ENCODE measurements at places on chromosomes 16 and 17.

DNA sequence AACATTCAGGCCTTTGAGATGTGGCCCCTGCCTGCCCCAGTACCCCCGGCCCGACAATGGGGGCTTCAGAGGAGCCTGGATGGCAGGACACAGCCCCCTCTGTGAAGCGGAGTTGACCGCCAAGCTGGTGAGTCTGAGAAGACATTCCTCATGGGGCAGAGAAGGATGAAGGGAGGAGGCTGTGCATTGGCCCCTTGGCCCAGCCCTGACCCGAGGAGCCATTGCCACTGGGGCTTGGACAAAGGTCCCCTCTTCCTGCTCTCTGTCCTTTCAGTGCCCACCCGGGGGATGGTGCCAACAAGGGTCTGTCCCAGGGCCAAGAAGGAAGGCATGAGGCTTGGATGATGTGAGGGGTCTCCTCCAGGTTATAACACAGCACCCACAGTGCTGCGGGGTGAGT, 30.9 kb upstream of the PHB1 start:
- DNase-seq, result no peak

DNA sequence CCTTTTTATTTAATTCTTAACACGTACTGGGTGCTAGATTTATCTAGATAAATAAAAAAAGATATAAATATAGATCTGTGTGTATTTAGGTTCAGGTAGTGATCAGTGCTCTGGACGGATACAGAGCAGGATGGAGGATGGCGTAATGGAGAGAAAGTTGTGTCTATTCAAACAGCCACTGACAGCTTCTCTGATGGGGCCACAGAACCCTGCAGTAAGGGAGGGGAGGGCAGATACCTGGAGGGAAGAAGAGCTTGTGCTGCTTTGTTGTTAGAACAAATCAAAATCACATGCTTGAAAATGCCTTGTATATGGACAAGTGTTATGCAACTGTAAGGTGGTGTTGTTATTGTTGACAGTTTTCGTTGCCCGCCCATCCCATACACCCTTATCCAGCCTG, 170.2 kb downstream of the UTP18 start:
- DNase-seq, result no peak

- peak; percentile 76 for DNase-seq
These were observed 2.1 kb upstream of the C17orf78 start for GRCh38 chr17:37373530-37374159.

DNA sequence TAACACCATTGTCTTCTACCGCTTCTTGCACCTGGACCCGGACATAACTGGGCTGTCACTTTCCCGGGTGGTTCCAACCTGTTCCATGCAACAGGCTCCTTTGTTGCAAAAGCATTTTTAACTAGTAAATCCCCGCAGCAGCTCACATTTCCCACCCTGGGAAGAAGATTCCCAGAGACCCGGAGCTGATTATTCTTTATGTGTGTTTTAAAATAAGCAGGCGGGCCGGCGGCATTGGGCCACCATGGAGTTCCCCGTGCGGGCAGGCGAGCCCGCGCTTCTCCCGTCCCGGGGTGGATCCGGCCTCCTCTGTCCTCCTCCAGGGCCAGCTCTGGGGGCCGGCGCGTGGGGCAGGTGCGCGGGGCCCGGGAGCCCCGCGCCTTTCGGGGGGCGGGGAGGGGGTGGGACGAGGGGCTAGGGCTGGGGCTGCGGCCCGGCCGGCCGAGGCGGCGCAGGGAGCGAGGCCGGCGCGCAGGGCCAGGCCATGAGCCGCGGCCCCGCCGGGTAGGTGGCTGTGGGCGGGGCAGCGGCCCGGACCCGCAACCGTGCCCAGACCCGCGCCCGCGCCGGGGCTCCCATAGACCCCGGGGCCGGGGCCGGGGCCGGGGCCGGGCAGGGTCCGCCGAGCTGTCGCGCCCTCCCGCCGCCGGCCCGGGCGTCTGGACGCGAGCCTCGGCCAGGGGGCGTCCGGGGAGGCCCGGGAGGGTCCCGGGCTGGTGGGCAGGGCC, 1.7 kb downstream of the CRAMP1 start:
- peak; percentile 42 for DNase-seq

DNA sequence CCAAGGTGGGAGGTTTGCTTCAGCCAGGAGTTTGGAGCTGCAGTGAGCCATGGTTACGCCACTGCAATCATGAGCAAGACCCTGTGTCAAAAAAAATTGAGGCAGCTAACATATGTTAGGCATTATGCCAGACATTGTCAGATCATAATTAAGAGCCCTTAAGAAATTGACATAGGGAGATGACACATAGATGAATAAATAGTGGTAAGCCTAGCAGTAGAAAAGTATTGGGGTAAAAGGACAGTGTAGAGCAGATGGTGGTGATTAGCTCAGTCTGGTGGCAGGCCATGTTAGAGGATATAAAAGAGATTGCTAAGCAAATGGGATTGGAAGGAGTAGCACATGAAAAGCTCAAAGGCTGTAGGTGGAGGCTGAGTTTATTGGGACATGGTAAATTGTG, 22.6 kb downstream of the SRCAP start:
- DNase-seq, result no peak

- DNase-seq, result peak; percentile 41
These were observed 118.1 kb downstream of the ENGASE start for GRCh38 chr17:79192503-79193351.

DNA sequence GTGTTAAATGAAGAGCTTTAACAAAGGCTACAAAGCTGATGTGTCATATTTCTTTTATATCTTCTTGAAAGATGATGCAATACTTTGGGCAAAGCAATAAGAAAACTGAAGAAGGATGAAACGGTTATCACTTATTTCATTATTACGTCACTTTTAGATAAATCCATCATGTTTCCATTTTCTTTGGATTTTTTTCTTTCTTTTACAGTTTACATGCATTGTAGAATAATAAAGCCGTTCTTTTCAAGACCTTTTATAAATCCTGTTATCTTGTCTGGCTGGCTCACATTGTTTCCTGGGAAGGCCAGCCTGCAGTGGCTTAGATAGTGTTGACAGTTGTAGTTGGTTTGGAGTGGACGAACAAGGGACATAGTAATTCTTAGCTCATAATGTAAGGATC, 28.9 kb downstream of the TANC2 start:
- no peak for DNase-seq

DNA sequence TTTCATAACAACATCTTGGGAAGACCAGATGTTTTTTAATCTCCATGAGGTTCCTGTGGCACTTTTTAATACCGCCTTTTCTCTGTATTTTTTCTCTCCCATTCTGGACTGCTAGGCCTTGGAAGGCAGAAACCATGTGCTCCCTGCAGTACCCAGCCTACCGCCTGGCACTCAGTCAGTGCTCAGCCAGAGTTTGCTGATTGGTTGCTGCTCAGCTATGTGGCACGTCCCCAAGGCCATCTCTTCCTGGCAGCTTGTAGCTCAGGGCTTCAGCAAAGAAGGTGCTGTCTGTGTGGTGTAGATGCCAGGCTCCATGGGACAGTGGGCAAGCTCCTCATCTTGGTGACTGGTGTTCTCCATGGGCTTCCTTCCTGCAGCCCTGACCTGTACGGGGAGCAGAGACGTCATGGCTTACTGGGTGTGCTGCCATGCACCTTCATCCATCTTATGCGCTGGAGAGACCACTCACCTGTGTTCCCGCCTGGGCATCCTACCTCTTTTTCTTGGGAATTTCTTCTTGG, 86.7 kb downstream of the CLEC16A start:
- no peak for DNase-seq

- DNase-seq, result no peak
These were observed 294.0 kb downstream of the ZFHX3 start for GRCh38 chr16:72753881-72754280.

DNA sequence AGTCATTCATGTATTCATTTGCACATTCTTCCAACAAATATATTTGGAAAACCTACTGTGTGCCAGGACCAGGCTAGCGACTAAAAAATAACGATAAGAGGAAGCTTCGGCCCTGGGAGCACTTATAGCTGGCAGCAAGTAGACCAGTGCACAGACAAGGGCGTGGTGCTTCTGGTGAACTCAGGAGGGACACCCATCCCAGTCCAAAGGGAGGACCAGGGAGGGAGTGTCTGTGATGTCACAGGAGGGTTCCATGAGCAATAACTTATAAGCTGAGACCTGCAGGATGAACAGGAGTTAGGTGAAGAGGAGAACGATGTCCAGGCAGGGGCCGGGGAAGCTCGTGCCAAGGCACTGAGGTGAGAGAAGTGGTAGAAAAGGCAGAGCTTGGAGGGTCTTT, 17.4 kb upstream of the PHOSPHO1 start:
- DNase-seq, result no peak

DNA sequence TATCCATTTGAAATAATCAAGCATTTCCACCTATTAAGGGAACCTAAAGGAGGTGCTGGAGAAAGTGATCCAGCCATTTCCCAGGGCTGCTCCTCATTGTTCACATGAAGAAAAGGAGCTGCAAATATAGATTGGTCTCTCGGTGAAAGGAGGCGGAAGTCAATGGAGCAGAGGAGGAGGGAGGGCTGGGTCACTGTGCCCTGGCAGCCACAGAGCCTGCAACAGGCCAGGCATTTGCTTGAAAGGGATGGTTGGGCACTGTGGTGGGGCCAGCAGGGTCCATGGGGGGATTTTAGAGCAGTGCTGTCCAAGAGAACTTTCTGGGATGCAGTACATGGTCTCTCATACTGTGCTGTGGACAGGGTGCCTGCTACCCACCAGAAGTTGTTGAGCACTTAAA, 173.2 kb downstream of the CYLD start:
- DNase-seq, result no peak

DNA sequence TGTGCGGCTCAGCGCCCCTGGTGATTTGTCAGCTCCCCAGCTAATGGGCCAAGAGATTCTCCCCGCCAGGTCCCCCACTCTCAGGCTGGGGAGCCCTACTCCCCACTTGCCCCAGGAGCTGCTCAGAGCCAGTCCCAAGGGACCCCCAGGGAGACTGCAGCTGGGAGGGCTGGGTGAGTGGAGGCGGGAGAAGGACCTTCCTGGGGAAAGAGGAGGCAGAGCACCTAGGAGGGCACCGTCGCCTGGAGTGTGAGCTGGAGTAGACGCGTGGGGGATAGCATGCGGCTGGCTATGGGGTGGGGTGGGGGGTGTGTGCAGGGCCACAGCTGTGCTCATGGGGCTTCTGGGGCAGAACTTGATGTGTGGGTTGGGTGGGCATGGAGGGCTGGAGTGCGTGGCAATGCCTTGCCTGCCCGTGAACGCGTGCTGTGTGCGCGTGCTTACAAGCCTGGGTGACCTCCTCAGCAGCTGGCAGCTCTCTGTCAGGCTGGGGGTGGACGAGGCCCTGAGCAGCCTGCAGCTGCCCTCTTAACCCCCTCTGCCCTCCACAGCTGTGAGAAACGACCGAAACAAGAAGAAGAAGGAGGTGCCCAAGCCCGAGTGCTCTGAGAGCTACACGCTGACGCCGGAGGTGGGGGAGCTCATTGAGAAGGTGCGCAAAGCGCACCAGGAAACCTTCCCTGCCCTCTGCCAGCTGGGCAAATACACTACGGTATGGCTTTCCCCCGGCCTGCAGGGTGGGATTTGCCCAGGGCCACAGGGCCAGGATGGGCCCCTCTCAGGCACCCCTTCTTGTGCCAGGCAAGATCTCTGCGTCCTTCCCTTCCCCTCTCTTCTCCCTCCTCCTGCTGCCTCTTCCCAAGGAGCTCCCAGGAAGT, 12.9 kb downstream of the GJD3 start:
- DNase-seq, result no peak

GRCh38 chr17:55462711-55463110, 41.1 kb upstream of the MMD start:
- DNase-seq, result no peak

DNA sequence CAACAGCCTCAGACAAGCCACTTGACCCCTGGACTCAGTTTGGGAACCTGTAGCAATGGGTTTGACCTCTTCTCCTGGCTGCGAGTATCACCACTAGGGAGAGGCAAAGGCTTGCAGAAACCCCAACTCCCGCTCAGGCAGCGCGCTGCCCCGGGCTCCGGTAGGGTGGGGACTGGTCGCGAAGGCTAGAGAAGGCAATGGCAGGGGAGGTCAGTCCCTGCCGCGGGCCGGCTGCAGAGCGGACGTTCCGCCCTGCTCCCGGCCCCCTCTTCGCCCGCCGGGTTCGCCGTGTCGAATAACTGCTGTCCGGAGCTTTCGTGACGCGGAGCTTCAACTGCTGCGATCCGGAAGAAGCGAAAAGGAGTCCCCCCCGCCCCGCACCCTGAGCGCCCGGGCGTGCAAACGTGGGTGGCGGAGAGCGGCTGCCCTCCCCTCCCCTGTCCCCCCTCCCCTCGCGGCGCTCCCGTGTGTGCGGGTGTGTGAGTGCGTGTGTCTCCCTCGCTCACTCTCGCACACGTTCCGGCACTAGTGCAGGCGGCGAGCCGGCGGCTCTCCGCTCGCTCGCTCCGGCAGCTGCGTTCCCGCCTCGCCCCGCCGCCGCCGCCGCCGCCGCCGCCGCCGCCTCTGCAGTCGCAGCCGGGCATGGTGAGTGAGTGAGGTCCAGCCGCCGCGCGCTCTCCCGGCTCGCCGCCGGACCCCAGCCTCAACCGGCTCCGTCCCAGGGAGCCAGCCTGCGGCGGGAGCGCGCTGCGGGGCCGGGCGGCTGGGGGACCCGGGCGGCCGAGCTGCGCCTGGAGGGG, 772 bp upstream of the SHISA6 start:
- DNase-seq, result no peak

DNA sequence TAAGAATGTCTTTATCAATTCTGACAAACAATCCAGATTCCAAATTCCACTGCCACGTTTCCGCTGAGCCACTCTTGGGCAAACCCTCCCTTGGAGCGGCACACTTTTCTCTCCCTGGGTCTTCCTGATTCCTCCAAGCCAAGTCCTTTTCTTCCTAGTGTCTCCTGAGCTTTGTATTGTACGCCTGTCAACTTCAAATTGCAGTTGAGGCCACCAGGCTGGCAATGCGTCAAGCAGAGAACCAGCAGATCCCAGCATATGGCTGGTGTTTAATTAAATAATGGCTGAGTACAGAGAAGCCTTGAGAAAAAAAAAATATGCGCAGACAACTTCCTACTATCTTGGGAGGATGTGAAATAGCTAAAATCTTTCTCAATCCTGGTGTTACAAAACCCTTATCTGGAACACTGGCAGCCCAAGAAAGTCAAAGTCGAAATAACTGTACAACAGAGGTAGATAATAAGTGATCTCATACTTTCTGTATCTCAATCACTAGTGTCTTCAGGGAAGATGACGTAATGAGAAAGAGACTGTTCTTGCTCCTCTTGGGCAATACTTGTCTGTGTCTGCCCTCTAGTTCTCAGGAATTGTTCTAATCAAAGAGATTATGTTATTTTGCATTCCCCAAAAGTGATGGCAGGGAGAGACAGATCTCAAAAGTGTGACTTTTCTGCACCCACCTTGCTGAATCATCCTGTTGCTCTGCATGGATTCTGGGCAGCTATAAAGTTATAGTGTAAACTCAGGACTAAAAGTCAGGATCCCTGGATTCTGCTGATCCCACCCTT, 15.0 kb downstream of the SMIM36 start:
- no peak for DNase-seq

- no peak for DNase-seq
These were observed 4.4 kb upstream of the ZFPM1 start for GRCh38 chr16:88448461-88449266.

- no peak for DNase-seq
These were observed 77.4 kb downstream of the CDH13 start for GRCh38 chr16:82703871-82704768.

GRCh38 chr17:66146394-66146793, 45.5 kb downstream of the CEP112 start:
- no peak for DNase-seq

- no peak for DNase-seq
These were observed 22.6 kb downstream of the ACSM1 start for GRCh38 chr16:20674684-20675487.

Data from activated CD4-positive, alpha-beta T cell treated with anti-CD3 and anti-CD28 coated beads for 48 hours (primary cell).